T-helper 2 cell (primary cell): ENCODE measurements at places on chromosomes 7 and 10.

DNA sequence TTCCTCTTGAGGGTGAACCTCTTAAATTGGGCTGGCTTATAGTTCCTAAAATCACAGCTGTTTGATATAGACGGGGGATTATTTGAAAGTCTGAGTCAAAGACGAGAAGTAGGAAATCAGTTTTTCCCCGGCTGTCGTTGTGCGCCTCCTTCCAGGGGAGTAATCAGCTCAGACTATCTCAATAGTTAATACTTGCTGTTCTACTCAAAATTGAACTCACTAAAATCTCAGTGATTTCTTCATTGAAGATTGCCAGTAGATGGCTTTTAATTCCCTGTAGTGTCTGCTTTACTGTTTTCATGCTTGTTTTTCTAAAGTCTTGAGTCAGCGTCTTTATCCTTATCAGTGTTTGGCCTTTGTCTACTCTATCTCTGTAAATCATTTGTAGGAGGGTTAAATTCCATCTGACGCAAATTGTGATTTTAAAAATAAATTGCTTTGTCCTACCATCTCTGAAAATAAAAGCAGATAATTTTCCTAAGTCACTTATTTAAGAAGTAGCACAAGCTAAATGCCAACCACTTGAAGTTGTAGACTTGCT is 47.3 kb downstream of the CNNM2 start:
- no peak for DNase-seq

DNA sequence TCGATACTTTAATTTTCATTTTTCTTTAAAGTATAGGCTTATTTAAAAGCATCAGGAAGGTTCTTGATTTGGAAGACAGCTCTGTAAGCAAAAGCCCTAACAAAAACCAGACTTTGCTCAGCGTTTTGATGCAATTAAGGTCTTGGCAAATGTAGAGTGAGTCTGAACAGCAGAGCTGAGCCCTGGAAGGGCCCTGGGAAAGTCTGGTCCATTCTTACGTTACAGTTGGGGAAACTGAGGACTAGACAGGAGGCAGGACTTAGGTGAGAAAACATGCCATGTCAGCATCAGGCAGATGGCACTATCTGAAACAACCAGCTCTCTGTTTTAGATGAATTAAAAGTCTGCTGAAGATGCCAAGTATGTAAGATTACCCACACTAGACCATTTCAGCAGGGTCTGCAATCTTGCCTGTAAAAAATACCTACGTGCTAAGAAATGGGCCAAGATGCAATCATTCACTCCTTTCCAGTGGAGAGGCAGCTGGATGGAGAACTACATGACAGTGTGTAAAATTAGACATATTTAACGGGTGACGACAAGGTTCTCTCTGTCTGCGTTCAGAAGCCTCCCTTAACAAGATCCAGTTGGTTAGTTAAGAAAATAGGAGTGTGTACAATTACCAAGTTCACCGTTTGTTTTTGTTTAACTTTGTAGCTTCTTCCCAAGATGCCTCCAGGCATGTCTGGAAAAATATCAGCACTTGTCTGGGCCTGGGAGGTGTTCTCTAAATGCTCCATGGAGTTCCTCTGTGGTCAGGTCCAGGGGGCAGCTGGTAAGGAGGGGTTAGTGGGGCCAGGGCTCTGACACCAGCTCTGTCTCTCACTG is 502.3 kb upstream of the ZMIZ1 start:
- no peak for DNase-seq

DNA sequence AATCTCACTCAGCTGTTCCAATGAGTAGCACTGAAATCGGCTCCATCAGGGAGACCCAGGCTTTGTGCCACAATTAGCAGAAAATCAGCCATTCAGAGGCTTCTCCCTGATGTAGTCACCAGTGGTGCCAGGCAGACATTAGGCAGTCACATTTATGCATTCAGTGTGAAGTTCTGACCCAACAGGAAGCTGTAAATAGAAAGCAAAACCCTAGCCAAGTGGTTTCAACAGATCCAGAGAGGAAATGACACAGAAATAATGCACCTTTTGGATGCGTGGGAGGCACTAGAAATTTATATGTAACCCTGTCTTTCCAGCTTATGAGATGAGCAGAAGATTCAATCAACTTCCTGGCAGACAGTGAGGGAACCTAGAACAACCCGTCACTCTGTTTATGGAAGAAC is 186.4 kb downstream of the PDE1C start:
- DNase-seq, result no peak

DNA sequence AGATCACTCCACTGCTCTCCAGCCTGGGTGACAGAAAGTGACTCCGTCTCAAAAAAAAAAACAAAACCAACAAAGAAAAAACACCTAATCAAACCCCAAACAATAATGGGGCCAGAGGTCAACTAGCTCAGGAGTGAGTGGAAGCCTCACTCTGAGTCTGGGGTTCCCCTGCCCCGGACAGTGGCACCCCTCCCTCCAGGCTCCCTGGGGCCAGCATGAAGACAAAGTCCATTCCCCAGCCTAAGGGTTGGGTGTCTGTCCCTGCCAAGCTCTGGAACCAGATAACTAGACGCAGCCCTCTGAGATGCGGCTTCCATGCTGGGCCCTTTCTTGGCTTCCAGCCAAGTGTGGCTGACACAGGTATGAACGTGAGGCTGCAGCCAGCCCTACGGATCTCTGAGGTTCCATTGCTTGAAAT is 1.7 kb upstream of the FUOM start:
- peak; percentile 25 for DNase-seq

GRCh38 chr7:151406886-151407583 is 2.8 kb downstream of the WDR86 start:
- no peak for DNase-seq

DNA sequence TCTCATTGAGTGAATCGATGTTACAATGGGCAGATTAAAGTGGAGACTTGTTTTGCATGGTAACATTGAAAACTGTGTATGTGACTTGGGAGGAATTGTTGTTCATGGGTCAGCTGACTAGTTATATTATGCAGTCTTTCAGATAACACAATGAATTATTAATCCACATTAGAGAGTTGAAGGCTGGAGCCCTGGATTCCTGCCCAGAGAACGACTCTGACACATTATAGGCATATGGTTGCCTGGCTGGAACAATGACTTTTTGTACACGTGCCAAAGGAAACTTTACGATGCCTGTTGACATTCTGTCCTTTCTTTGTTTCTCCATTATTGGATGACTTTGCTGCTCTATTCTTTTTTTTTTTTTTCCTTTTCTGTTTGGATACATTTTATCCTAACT is 52.3 kb upstream of the TMEM229A start:
- DNase-seq, result no peak

DNA sequence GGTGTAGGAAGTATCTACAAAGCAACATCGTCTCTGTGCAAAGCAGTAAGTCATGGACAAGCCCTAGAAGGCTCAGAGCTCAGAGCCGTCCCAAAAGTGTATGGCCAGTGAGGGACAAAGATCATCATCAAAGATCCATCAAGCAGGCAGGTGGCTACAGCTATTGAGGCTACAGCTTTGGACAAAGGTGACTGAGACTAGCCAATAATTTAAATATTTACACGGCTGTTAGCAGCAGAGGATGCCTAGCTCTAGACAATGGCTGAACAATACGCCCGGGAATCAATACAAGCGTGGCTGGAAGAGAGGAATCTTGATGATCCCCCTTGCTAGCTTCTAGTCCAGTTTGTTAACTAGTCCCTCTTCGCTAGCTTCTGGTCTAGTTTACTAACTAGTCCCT is 17.9 kb downstream of the NMT2 start:
- DNase-seq, result no peak

- DNase-seq, result no peak
These were observed 61.9 kb downstream of the SYPL1 start for GRCh38 chr7:106050002-106050745.

DNA sequence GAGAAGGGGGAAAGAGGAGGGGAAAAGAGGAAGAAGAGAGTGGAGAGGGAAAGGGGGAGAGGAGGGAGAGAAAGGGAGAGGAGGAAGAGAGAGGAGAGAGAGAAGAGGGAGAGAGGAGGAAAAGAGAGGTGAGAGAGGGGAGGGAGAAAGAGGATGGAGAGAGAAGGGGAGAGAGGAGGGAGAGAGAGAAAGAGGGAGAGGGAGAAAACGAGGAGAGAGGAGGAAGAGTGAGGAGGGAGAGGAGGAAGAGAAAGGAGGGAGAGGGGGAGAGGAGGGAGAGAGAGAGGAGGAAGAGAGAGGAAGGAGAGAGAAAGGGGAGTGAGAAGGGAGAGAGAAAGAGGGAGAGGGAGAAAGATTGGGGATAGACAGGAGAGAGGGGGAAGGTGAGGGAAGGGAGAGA is 197.6 kb upstream of the FOXK1 start:
- no peak for DNase-seq

DNA sequence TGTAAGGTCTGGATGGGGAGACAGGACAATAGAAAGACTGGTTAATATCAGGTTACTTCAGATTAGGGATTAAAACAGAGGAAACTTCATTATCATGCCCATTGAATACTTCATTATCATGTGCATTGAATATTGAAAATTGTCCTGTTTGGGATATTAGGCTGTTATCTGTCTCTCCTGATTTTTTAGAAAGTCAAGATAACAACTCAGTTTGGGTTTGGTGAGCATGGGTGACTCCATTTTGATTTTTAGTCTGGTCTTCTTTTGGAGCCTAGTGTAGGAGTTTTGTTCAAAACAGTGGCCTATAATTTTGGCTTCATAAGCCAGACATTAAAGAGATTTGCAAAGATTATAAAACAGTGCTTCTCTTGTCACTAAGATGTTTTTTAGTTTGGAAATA is 95.5 kb downstream of the ADK start:
- DNase-seq, result no peak

DNA sequence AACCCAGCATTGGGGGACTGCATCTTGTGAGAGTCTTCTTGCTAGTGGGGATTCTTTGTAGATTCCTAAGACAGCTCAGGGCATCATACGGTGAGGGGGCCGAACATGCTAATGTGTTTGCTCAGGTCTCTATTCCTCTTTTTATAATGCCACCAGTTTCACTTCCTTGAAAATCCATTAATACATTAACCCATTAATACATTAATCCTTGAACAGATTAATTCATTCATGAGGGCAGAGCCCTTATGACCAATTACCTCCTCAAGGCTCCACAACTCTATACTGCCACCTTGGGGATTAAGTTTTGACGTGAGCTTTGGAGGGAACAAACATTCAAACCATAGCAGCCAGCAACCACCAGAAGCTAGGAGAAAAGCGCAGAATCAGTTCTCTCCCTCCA is 67.2 kb upstream of the POT1 start:
- no peak for DNase-seq

- no peak for DNase-seq
These were observed 185.5 kb upstream of the SH2B2 start for GRCh38 chr7:102101111-102101551.
